ENCODE measurements at places on chromosomes 3 and 15. TPM values are rescaled to one million over a fixed set of nuclear protein-coding genes. Genes with fewer than 3 reads are reported as not detected.

NPAP1 gene
- total RNA-seq = not detected

ROPN1 gene
- total RNA-seq = not detected

SEMA3F gene
- total RNA-seq = 76.8 TPM

NANOGP8 gene
- 0.38 TPM for total RNA-seq

ITIH4 gene
- total RNA-seq = 0.96 TPM

RETNLB gene
- total RNA-seq = not detected

SAMD7 gene
- not detected for total RNA-seq

UROC1 gene
- total RNA-seq = not detected
